ENCODE measurements at places on chromosomes 6 and 20. TPM values are rescaled to one million over a fixed set of nuclear protein-coding genes. Genes with fewer than 3 reads are reported as not detected.

DNA sequence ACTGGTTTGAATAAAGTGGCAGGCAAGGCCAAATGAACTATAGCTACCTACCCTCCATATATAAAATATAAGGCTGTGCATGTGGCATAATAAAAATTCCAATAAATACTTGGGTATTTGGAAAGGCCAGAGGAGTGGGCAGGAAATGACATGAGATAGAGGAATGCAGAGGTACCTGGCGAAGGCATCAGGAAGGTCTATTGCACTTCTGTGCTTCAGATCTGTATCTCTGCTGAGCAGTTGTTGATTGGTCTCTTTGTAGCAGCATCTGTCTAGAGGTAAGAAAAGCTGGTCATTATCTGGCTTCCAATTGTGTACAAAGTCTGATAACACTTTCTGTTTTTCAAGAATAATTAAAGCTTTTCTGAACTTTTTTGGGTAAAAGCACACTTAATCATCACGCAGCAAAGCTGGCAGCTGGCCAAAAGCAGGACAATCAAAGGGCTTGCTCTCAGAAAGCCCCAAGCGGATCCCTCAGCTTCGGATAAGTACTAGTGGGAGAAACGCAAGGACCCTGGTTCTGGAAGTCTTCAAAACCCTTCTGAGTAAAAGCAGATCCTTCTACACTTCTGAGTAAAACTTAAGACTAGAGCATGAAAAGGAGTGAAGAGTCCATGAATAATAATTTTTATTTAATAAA is 120.1 kb upstream of the TCF21 start:
- no peak for DNase-seq

DNA sequence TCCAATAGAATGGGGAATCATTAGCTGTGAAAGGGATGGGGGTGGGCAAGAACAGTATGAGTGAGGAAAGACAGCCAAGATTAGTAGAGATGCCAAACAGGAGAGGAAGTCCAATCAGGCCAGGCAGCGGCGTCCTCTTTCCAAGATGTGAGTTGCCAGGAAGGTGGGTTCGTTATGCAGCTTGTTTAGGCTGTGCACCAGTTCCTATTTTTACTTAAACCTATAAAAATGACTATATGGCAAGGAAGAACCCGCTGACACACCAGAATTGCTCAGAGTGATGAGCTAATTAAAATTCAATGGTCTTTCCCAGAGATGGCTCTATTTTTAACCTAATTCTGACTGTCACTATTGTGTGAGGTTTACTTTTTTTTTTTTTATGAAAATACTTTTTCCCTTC is 88.2 kb downstream of the SLC22A23 start:
- DNase-seq = no peak

- peak; percentile 9 for DNase-seq
Observed at GRCh38 chr20:26208296-26209091, 511.8 kb upstream of the ZNF337 start.

DNA sequence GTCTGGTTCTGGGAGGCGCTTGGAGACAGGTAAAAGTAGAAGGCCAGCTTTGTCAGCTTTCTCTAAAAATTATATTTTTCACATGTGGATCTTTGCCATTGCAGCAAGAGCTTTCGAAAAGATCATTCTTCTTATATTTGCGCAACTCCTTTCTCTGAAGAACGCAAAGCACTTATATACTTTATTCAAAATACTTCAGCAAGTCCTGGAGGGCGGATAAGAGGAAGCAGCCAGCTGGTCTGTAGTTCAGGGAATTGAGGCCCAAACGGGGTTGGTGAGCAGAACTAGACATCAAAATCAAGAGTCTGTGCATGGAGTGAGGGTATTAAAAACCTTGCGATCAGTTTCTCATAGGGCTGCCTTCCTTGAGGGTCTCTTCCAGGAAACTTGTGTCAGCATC is 182.3 kb downstream of the DTNBP1 start:
- DNase-seq = no peak

- no peak for DNase-seq
Observed at GRCh38 chr6:13470238-13471140, 16.9 kb downstream of the GFOD1 start.

- no peak for DNase-seq
Observed at GRCh38 chr6:51432481-51432880, 613.8 kb downstream of the TFAP2B start.

- DNase-seq = no peak
Observed at GRCh38 chr6:46293641-46294316, 123.0 kb upstream of the ENPP5 start.

- no peak for DNase-seq
Observed at GRCh38 chr6:35068206-35068605, 72.9 kb downstream of the TCP11 start.

GRCh38 chr6:29011276-29011734 is 6.2 kb upstream of the ZNF311 start:
- DNase-seq = peak; percentile 52

- no peak for DNase-seq
Observed at GRCh38 chr20:38986663-38987062, 24.5 kb downstream of the DHX35 start.

- no peak for DNase-seq
Observed at GRCh38 chr6:41567684-41568083, 21.5 kb downstream of the FOXP4 start.

DNA sequence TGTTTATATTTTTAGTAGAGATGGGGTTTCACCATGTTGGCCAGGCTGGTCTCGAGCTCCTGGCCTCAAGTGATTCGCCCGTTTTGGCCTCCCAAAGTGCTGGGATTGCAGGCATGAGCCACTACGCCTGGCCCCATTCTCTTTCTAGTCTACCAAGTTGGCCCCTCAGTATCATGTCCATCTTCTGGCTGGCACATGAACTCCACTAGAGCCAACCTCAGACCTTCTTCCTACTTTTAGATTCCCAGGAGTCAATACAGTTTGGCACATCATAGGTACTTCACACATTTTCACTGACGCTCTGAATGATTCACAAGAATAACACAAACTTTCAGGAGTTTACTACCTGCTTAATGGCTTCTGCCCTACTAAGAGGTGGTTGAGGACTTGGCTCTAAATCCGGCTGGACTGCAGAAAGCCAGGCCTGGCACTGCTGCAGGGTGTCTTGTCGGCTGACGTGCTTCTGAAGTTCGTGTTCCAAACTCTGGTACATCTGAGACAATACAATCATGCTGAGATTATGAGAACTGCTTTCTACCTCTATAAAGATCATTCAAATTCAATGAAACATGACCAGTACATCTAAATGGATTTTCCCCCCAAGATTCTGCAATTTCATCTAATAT is 293.3 kb downstream of the SYNE1 start:
- no peak for DNase-seq

Gene CALHM5
- not detected for total RNA-seq

DNA sequence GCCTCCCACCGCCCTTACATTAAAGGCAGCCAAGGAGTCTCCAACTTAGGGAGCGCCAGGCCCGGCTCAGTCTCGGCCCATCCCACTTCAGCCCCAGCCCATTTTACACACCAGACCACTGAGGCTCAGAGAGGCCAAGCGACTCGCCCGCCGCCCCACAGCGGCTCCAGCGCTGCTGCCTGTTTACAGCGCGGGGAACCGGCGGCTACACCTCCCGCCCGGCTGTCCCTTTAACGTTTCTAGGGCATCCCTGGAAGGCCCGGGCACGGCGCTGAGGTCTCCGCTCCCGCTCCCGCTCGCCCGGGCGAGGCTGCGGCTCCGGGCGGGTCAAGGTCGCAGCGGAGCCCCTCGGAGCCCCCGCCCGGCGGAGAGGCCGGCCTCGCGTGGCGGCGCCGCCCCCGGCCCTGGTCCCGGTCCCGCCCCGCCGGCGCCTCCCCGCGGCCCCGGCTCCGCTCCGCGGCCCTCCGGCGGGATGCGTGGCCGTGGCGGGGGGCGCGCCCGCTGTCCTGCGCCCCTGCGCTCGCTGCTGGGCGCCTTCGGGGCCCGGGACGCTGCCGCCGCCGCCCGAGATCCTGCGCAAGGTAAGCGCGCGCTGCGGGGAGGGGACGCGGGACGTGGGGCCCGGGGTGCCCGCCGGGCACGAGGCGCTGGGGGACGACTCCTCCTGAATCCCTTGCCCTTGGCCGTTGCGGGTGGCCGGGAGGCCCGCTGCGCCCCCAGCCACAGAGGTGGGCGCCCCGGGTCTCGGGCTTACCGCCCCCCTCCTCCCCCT is 27.1 kb upstream of the PHACTR3 start:
- no peak for DNase-seq

Gene COL21A1
- not detected for total RNA-seq

Gene DEFB124
- not detected for total RNA-seq

Gene MYLK2
- 0.51 TPM for total RNA-seq

DNA sequence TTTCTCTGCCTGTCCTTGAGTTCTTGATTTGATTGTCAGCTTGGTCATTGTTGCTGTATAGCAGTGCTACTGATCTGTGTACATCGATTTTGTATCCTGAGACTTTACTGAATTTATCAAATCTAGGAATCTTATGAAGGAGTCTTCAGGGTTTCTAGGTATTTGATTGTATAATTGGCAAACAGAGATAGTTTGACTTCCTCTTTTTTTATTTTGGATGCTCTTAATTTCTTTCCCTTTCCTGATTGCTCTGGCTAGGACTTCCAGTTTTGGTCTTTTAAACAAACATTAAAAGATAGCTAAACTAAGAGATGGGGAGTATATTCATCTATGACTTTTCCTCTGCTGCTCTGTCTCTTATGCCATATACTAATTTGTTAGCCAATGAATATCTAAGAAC is 62.4 kb downstream of the NCOA7 start:
- DNase-seq = no peak

- DNase-seq = no peak
Observed at GRCh38 chr20:63573647-63574131, 350 bp downstream of the HELZ2 start.

DNA sequence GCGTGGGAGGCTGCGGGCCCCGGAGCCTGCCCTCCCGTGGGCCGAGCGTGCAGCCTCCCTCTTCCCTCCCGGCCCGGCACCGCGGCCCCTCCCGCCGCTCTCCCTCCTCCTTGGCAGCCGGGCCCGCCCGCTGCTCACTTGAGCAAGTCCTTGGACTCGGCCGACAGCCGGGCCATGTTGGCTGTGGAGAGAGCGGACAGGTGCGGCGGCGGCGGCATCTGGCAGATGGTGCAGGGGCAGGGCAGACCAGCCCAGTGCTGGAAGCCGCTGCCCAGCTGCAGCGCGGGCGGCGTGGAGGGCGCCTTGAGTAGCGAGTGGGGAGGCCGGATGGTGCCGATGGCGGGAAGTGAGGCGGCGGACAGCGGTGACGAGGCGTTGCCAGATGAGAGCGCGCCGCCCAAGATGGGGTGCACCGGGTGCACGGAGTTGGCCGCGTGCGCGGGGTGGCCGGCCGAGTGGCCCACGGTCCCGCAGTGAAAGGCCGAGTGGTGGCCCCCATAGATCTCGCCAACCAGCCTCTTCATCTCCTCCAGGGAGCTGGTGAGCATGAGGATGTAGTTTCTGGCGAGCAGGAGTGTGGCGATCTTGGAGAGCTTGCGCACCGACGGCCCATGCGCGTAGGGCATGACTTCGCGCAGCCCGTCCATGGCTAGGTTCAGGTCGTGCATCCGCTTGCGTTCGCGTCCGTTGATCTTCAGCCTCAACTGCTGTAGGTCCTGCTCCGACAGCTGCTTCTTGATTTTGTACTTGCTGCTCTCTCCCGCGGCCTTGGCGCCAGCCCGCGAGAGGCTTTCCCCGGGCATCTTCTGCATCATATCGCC is 766 bp downstream of the OLIG3 start:
- DNase-seq = no peak

Gene CLPSL2
- total RNA-seq = not detected
